ENCODE measurements at places on chromosomes 6 and 20. TPM values are rescaled to one million over a fixed set of nuclear protein-coding genes. Genes with fewer than 3 reads are reported as not detected.

MYMX gene
- total RNA-seq: 7.3 TPM

PRPF6 gene
- total RNA-seq: 55.8 TPM

ULBP2 gene
- total RNA-seq: not detected

RBPJL gene
- total RNA-seq: not detected

ZNF76 gene
- total RNA-seq: 16.7 TPM

CAGE1 gene
- not detected for total RNA-seq

MOG gene
- total RNA-seq: not detected

MTFR2 gene
- 0.52 TPM for total RNA-seq

PBOV1 gene
- not detected for total RNA-seq

GCLC gene
- total RNA-seq: 9.4 TPM

PLN gene
- total RNA-seq: 18.3 TPM

LY6G5C gene
- not detected for total RNA-seq

CASS4 gene
- total RNA-seq: 3.7 TPM

TLDC2 gene
- total RNA-seq: under 0.01 TPM

HLA-DQB1 gene
- total RNA-seq: 7.8 TPM

COL9A1 gene
- 7.8 TPM for total RNA-seq

KLC4 gene
- 21.4 TPM for total RNA-seq

BPIFB2 gene
- not detected for total RNA-seq

TCF15 gene
- 2.1 TPM for total RNA-seq

GPLD1 gene
- 2.6 TPM for total RNA-seq

CST2 gene
- total RNA-seq: not detected

TRDN gene
- 73.1 TPM for total RNA-seq

DDR1 gene
- total RNA-seq: 40.7 TPM

ADGRB3 gene
- 3.1 TPM for total RNA-seq

LAMA4 gene
- 248 TPM for total RNA-seq

PTCHD4 gene
- total RNA-seq: 0.52 TPM

ERVFRD-1 gene
- not detected for total RNA-seq

SDC4 gene
- 4.2 TPM for total RNA-seq

PARD6B gene
- total RNA-seq: 0.52 TPM

HMGCLL1 gene
- 9.4 TPM for total RNA-seq

HLA-DOB gene
- total RNA-seq: not detected

HINT3 gene
- total RNA-seq: 18.8 TPM

TMEM239 gene
- not detected for total RNA-seq

ATP6V1G2 gene
- 1.0 TPM for total RNA-seq

TFAP2C gene
- not detected for total RNA-seq

TGM2 gene
- 7.3 TPM for total RNA-seq

TASP1 gene
- total RNA-seq: 18.3 TPM

GPR6 gene
- total RNA-seq: not detected

ADAM33 gene
- total RNA-seq: 30.8 TPM

ENPP4 gene
- total RNA-seq: 25.1 TPM

CENPQ gene
- total RNA-seq: 1.6 TPM

SAMD5 gene
- 2.1 TPM for total RNA-seq

SIRPB1 gene
- 3.7 TPM for total RNA-seq

TRIM10 gene
- 2.1 TPM for total RNA-seq
